ENCODE measurements at places on chromosomes 7 and 10.

DNA sequence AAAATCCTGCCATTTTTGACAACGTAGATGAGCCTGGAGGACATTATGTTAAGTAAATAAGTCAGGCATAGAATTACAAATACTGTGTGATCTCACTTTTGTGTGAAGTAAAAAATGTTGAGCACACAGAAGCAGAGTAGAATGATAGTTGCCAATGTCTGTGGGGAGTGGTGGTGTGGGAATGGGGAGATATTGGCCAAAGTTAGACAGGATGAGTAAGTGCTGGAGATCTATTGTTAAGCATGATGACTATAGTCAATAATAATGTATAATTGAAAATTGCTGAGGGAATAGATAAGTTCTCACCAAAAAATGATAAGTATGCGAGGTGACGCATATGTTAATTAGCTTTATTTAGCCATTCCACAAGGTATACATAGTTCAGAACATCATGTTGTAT, 92.0 kb downstream of the GPR85 start:
- DNase-seq = no peak

DNA sequence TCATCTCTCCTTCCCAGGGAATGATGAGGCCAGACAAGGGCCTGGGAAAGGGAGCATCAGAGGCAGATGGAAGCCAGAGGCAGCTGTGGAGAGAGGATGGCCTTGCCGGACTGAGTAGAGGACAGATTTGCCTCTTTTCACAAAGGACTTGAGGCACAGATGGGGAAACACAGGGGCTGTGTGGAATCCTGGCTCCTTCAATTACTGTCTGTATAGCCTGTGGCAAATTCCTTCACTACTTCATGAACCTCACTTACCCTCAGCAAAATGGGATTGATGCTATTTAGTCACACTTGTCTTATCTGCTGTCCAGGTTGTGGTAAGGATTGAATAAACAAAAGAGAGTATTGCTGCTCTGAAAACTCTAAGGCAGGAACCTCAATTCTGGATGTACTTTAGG, 40.3 kb downstream of the SLC25A28 start:
- no peak for DNase-seq

GRCh38 chr10:74445493-74445892, 294.5 kb downstream of the ADK start:
- no peak for DNase-seq

DNA sequence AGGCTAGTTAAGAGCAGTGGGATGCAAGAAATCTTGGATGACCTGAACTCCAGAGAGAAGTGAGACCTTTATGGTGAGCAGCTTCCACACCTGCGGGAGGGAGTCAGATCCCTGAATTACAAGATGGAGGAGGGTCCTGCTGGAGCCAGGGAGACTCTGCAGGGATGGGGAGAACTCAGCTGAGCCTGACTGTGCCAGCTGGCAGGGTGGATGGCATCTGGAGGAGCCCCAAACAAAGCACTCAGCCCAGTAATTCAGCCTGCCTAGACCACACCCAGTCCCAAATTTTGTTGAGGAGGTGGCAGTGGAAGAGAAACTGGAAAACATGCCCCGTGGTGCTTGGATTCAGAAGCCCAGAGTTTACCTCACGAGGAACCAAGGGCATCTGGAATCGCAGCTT, 208.2 kb downstream of the WDR11 start:
- DNase-seq = no peak

GRCh38 chr7:135077642-135078041, 70.2 kb upstream of the TMEM140 start:
- no peak for DNase-seq
